CD4-positive, alpha-beta memory T cell (primary cell): ENCODE measurements at places on chromosomes 11 and 22.
A peak's percentile ranks its signal among the peaks of the same experiment; 100 is the strongest.

DNA sequence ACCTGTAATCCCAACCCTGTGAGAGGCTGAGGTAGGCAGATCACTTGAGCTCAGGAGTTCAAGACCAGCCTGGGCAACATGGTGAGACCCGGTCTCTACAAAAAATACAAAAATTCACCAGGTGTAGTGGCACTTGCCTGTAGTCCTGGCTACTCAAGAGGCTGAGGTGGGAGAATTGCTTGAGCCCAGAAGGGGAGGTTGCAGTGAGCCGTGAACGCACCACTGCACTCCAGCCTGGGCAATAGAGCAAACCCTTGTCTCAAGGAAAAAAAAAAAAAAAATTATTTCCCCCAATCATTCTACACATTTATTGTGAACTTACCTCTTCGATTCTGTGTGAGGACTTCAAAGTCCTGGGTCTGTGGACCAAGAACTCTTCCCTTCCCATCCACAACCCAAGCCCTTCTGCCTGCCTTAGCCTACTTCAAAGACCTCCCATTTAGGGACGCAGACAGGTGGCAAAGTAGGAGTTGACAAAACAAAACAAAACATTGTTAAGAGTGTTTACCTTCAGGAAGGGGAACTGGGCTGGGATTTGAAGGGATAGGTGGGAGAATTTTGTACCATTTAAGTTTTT lies 3.8 kb upstream of the WEE1 start:
- no peak for DNase-seq

DNA sequence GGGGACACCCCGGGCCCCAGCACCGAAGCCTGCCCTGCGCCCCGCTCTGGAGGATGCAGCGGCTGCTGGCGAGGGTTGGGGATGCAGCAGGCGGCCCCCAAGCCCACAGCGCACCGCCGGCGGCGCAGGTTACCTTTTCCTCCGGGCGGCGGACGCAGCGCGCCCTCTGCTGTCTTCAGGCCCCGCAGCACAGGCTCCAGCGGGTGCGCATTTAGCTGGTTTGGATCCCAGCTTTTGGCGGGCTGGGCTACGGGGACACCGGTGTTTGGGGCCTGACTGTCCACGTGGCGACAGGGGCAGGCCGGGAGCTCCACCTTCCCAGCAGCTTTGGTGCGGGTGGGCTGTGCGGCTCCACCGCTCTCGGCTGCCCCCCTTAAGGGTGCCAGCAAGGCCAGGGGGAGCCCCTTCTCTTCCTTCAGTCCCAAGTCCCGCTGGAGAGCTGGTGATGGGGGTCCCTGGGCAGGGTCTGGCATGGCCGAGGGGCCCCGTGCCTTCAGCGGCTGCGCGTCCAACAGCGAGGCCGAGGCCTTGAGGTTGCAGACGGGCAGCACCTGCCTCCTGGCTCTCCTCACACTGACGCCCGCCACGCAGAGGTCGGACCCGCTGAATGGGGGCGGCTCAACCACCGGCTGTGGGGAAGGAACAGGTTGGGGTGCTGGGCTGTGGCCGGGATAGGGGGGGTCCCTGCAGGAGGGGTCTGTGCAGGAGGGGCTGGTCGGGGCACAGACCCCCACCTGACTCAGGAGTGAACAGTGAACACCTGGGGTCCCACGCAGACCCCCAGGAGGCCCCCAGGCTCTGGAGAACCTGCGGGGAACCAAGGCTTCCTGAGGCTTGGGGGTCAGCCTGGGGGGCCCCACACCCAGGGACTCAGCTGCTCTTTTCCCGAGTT lies 18.0 kb upstream of the IL17REL start:
- peak; percentile 84 for DNase-seq

GRCh38 chr11:544817-545166 lies 7.5 kb downstream of the LRRC56 start:
- DNase-seq = no peak

GRCh38 chr11:18790883-18791206 lies 753 bp downstream of the PTPN5 start:
- no peak for DNase-seq

DNA sequence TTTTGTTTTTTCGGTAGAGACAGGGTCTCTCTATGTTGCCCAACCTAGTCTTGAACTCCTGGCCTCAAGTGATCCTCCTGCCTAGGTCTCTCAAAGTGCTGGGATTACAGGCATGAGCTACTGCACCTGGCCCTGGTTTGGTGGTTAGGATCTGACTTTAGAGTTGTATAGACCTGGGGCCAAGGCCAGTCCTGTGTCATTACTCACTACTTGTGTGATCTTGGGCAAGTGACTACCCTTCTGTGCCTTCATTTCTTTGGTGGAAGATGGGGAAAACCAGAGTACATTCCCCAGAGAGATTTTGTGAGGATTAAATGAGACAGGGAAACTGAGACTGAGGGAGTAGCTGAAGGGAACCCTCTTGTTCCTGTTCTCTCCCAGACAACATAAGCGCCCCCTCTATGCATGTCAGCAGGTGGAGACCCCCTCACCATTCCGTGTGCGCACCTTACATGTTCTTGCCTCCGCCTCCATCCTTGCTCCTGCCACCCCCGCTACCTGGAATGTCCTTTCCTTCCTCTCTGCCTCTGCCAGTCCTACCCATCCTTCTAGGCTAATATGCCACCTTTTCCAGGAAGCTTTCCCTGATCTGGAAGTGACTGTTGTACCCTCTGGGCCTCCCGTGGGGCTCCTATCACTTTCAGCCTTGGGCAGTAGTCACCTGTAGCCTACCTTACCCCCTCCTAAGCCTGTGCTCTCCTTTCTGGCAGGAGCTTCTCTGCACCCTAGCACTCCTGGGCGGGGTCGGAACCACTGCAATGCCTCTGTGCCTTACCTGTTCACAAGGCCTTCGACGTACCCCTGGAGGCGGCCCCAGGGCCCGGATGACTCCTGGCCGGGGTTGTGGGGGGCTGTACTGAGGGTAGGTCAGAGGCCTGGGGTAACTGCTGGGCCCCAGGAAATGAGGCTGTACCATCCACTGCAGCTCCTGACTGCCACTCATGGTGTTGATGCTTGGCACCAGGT lies 3.9 kb downstream of the FOSL1 start:
- DNase-seq = no peak

DNA sequence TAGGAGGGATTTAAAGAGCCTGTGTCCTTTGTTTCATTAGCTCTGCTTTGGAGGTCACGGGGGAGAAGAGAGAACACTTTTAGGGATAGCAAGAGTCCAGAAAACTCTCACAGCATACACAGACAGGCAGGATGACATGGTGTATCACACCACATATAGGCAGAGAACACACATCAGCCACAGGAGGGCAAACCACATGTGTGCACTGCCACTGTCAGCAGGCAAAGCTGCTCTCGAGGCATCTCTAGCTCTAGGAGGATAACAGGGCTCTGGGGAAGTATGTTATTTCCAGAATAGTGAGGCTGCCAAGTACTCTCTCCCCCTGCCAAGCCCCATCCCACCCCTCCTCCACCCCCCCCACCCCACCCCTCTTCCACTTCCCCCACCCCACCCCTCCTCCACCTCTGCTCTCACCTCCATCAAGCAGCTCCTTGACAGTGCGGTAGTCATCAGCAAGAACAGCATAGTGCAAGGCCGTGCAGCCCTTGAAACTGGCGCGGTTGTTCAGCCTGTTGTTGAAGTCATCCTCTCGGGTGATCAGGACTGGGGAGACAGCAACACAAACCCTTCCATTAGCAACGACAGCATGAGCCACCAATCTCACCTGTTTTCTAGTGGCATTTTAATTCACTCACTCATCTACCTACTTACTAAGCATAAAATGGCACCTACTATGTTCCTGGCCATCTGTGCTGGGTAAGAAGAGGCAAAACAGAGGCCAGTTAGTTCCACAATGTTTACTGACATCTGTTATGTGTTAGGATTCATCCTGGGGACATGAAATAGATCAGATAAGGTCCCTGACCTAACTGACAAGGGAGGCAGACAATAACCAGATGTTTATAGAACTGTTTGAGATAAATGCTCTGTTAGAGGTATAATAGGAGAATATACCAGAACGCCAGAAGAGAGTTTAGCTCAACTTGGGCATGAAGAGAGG lies 75.6 kb downstream of the CLPB start:
- DNase-seq = no peak

DNA sequence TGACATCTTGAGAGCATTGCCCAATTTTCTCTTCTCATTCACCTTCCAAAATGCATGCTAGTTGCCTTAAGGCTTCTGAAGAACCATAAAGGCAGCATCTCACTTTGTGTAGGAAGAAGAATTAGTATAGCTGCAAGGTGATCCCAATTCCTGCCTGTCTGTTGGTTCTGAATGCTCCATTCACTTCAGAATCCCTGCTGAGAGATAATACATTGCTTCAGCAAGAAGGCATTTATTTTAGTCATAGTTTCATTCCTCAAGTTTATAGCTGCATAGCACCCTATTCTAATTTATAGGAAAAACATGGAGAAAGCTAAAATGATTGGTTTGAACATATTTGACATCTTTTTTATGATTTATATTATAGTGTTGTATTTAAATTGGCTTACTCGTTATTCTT lies 181.3 kb downstream of the METTL15 start:
- DNase-seq = no peak

DNA sequence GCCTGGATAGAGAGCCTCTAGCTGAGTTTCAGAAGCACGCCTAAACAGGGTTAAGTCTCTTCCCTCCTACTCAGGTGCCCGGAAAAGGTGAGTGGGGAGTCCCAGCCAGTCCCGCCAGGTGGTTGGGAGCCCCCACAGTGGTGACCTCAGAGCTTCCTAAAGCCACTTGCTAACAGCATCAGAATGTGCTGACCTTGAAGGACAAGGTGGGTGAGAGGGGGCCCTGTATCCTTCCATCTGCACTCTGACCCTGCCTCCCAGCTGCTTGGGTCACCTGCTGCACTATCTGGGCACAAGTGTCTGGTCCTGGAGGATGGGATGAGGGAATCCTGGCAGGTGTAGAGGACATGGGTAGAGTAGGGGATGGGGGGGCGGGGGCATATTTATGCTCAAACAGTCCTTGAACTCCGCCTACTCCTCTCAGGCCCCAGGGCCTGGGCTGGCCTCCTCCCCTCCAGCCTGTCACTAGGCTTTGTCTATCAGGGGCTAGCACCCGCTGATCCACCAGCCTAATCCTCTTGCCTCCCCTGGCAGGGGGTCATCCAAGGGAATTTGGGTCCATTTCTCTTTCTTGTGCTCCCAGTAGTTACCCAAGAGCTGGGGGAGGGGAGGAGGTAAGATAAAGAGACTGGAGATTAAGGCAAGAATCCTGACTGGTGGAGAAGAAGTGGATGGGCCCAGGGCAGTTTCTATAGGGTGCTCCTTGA lies 3.4 kb downstream of the USP2 start:
- no peak for DNase-seq

- no peak for DNase-seq
Observed at GRCh38 chr11:96028746-96029145, 104.8 kb upstream of the MTMR2 start.

GRCh38 chr22:36828815-36829214 lies 12.0 kb upstream of the PVALB start:
- no peak for DNase-seq

GRCh38 chr11:43376594-43376993 lies 17.9 kb downstream of the TTC17 start:
- no peak for DNase-seq

GRCh38 chr11:1515082-1516060 lies 28.8 kb upstream of the MOB2 start:
- peak; percentile 55 for DNase-seq

- DNase-seq = peak; percentile 62
Observed at GRCh38 chr11:111586388-111586831, 15.8 kb upstream of the SIK2 start.

DNA sequence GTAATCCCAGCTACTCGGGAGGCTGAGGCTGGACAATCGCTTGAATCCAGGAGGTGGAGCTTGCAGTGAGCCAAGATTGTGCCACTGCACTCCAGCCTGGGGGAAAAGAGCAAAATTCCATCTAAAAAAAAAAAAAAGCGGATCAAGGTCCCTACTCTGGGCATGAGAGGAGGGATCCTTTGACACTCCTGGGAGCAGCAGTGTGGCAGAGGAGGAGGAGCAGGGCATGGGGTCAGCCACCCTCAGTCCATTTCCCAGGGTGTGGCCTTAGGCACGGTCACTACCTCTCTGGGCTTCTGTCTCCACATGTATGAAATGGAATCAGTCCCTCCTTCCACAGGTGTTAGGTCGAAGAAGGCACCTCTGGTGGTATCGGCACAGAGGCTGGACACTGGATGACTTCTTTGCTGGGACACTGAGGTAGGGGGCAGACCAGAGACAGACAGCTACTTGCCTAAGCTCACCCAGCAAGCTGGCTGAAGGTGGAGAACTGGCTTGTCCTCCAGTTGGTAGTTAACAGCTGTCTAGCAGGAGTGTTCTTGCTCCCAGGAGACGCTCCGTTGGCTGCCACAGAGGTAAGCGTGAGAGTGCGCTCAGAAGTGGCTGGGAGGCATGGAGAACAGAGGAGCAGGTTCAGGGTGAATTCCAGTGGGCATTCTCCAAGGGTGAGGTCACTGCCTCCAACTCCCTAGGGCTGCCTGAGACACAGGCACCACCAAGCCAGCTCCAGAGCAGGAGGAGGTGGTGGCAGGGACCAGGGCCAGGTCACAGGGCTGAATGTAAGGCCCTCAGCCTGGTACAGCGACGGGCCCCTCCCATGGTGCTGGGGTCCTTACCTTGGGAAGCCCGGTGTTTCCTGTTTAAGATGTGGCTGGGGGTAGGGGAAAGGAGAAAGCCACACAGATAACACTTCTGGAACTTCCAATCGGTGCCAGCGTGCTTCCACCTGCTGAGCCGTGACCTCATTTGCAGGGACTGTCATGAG lies 19.5 kb downstream of the TXN2 start:
- DNase-seq = no peak

GRCh38 chr11:7485186-7486097 lies at the start of gene OLFML1:
Gene OLFML1, plus strand, starts transcription at chr11:7485506. Its CDS starts 370 bp downstream, at chr11:7485876.
- DNase-seq = no peak
